ENCODE measurements at places on chromosomes 2 and 18.

DNA sequence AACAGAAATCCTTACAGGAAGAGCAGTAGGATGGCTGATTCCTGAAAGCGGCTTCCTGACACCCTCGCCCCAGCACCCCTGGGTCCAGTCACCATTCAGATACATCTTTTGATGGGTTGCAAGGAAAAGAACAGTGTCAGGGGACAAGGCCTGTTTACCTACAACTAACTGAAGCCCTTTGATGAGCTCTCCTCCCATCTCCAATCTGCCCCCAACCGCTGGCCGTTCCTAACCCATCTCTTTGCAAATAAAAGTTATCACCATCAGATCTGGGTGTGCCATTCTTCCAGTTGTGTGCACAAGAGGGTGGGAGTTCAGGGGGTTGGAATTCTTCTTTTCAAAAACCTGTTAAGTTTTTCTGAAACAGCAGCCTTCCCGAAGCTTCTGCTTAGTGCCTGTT, 48.9 kb downstream of the ARL4C start:
- DNase-seq: no peak

- DNase-seq: no peak
Measured at GRCh38 chr2:43792653-43793052, 18.8 kb downstream of the DYNC2LI1 start.

DNA sequence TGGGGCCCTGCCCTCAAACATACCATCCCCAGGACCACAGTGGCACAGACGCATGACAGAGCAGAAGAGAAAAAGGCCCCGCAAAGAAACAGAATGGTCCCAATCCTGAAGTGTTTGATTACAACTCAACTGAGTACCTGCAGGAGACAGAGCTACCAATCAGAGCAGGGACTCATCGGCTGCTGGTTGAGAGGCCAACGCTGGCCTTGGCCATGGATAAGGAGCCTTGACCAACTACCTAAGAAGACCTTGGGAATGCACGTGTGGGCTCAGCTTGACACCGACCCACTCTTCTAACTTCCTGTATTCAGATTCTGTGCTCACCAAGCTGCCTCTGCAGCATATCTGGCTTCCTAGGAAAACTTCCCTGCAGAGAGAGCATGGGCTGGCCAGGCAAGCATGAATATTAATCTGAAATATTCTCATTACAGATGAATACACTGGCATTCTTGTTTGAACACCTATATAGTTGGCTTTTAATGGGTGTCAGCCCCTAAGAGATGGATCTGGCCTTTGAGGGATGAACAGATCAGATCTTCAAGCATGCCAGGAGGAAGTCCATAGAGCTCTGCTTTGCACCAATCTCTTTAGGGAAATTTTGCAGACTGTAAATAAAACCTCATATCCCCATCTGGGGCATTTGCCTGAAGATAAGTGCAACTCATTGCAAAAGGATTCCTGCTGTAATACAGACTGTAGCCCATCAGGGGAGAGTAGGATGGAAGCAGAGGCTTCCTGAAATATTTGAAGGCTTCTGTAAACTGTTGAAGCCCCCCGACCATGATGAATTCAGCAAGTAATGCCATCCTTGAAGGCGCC, 135.4 kb downstream of the BCL2 start:
- no peak for DNase-seq

GRCh38 chr2:119179202-119179601, 20.7 kb upstream of the C1QL2 start:
- DNase-seq: no peak

GRCh38 chr2:121377646-121378045, 92.6 kb upstream of the TFCP2L1 start:
- DNase-seq: no peak

- DNase-seq: no peak
Measured at GRCh38 chr18:63142594-63143225, 176.9 kb downstream of the BCL2 start.

DNA sequence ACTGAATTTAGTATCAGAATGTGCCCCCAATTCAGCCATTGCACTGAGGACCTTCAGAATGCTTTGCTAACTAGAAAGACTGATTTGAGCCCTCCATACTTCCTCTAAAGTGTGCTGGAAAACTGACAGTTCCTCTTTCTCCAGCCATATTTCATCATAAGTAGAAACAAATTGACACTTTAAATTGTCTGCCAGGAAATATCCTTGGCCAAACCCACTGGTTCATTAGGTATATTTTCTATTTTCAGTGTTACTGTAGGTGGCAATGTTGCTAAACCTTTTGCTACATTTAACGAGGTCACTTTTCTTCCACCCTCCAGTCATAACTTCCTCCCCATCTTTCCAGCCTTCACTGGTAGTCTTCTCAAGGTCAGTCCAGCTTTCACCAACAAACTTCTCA, 21.5 kb downstream of the SP5 start:
- DNase-seq: no peak

DNA sequence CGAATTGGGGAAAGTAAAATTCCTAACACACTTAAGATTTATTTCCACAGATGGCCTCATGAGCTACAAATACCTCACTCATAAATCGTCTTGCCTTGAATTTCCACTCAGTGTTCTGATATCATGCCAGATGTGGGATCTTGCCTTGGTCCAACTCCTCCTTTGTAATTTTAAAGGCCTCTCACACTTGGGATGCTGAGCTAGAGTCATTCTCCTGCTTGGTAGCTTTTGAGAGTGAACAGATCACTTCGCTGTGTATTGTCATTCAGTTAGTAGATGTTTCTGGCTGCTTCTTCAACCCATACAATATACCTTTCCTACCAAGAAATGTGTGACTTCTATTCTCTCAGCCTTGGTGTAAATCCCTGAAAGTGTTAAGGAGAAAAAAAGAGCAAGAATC, 309.2 kb downstream of the NRXN1 start:
- no peak for DNase-seq

DNA sequence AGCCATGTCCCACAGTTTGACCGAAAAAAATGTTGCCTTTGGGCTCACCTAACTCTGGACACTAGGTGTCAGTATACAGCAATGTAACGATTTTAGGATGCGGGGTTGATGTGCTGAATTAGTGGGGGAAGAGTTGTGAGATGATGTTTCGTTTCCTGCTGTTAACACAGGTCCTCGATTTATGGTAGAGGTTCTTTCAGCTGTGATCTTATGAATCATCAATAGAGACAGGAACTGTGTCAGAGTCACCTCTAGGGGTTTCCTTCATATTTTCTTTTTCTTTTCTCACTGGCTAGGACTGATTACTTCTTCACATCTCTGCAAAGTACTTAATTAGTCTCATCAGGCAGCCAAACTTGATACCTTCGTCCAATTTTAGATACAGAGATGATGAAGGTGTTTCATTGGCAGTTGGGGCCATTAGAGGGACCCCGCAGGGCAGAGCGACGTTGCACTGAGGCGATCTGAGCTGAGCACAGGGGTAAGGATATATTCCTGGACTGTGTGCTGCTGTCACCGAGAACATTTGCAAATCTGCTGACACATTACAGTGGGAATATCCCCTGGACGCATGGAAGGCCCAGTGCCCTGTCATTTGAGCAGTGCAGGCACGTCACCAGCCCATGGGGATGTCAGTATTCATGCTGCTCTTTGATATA, 10.2 kb upstream of the MMADHC start:
- DNase-seq: peak; percentile 15

DNA sequence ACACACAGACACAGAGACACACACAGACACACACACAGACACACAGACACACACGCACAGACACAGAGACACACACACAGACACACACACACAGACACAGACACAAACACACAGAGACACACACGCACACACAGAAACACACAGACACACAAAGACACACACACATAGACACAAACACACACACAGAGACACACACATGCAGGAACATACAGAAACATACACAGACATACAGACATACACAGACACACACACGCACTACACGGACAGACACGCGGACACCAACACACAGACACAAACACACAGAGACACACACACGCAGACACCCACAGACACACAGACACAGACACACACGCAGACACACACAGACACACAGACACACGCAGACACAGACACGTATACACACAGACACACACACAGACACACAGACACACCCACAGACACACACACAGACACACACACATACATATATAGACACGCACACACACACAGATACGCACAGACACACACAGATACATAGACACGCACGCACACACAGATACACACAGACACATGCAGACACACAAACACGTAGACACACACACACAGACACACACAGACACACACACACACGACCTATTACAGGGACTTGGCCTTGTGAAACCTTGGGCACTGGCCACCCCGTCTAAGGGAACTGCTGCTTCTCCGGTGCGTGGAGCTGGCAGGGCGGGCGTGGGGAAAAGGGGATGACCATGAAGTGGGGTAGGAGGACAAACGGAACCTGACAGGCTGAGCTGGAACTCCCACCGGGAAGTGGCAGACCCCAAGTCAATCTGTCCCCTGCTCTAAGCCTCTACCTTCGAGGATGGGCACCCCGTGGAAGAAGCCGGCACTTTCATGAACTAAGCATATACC, 211.4 kb downstream of the TFCP2L1 start:
- no peak for DNase-seq

DNA sequence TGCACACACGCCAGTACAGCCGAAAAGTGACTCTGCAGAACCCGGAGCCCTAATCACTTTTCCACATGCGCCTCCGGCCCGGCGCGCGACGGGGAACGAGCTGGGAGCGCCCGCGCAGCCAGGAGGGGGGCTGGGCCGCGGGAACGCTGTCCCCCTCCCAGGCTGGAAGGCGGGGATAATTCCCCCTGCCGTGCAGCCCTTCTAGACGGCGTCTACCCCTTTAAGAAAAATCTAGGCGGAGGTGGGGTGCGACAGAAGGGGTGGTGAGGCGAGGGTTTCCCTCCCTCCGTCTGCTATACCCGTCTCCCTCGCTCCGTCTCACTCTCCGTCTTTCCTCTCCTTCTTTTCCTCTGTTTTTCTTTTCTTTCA, 2.4 kb downstream of the CYP26B1 start:
- DNase-seq: no peak

- peak; percentile 19 for DNase-seq
Measured at GRCh38 chr2:28751956-28752630, 463 bp downstream of the PPP1CB start.

All from activated effector memory CD4-positive, alpha-beta T cell treated with Interleukin-2 at 50 U/mL for 16 hours (primary cell).